ENCODE measurements at places on chromosomes 7 and 10.

DNA sequence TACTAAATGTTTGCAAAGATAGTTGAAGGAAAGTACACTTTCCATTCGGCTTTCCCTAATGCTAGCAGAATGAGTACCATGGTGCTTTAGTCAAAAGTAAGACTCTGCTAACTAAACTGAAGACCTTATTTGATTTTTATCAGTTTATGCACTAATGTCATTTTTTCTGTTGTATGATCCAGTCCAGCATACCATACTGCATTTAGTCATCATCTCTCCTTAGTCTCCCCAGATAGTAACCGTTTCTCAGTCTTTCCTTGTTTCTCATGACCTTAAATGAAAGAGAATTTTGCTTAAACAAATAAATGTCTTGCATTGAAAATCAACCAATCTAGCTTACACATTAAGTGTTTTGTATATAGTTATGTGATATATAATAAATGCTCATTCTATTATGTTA, 529.5 kb upstream of the SEMA3D start:
- no peak for DNase-seq

DNA sequence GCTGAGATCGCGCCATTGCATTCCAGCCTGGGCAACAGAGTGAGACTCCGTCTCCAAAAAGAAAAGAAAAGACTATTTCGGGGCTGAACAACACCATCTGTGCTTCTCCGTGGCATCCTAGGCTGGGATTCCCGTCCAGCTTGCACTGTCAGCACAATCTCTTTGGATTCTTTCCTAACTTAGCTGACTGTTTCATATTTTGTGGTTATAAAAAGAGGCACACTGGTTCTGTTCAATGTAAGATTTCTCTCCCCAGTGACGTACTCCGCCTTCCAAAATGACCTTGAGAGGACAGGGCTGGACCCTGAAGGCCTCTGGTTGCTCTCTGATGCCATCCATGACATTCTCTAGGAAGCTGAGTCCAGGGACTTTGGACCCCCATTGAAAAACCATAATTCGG, 8.8 kb downstream of the ZNHIT1 start:
- DNase-seq = no peak

DNA sequence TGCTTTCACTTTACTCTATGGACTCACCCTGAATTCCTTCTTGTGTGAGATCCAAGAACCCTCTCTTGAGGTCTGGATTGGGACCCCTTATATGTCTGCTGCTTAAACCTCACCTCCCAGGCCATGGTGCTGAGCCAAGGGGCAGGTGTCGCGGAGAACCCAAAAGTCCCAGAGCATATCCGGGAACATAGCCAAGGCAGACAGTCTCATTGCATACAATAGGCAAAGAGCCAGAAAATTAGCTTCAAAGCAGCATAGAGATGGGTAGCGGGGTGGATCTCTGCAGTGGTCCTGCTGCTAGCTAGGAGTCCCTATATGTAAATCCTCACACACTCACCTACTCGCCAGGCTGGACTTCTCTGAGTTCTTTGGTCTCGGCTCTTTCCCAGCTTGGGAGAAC, 5.5 kb downstream of the CCL24 start:
- no peak for DNase-seq

GRCh38 chr10:3347413-3348182, 175.0 kb upstream of the PITRM1 start:
- DNase-seq = no peak

DNA sequence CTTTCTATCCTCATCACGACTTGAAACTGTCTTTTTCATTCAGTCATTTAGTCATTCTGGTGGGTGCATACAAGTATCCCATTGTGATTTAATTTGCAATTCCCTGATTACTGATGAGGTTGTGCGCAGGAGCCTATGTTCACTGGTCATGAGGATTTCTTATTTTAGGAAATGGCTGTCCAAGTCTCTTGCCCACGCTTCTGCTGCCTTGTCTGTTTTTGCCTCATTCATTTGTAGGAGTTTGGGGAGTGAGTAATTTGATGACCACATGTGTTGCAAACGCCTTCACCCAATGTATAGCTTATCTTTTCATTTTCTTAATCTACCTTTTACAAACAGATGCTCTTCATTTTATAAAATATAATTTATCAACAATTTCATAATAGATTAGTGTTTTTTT, 127.3 kb downstream of the ARHGAP22 start:
- DNase-seq = no peak

GRCh38 chr7:134804854-134805253, 25.4 kb downstream of the CALD1 start:
- no peak for DNase-seq

Measured in AG09309 (cell line).